Stimulated activated CD4-positive, alpha-beta T cell treated with anti-CD3 and anti-CD28 coated beads, Interleukin-15, amount 100 ng/mL, for 1 hour (primary cell): ENCODE measurements at places on chromosomes 1 and 21.

GRCh38 chr1:36529769-36530260, 47.1 kb upstream of the CSF3R start:
- no peak for DNase-seq

DNA sequence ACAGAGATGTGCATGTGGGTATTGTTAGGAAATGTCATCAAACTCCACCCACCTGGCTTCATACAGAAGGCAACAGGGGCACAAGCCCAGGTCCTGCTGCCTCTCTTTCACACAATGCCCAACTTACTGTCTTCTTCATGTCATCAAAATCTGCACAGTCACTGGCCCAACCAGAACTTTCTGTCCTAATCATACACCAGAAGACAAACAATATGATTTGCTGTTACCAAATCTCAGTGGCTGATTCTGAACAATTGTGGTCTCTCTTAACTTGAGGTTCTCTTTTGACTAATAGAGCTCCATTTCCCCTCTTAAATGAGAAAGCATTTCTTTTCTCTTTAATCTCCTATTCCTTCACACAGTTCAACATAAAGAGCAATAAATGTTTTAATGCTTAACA, 7.7 kb downstream of the HSD3B2 start:
- DNase-seq, result no peak

GRCh38 chr1:213122514-213122929, 71.5 kb downstream of the RPS6KC1 start:
- no peak for DNase-seq

- no peak for DNase-seq
These were observed 12.2 kb downstream of the TTC13 start for GRCh38 chr1:230966358-230966873.

DNA sequence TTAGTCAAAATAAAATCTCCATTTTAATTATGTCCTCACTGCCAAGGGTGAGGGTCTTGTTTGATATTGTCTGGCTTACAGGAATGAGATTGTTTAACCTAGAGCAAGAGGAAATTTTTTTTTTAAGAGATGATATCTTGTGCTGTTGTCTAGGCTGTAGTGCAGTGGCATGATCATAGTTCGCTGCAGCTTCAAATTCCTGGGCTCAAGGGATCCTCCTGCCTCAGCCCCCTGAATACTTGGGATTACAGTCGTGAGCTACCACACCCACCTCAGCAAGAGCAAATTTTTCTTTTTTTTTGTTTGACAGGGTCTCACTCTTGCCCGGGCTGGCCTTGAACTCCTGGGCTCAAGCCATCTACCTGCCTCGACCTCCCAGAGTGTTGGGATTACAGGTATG, 84.6 kb downstream of the DISP1 start:
- no peak for DNase-seq

- no peak for DNase-seq
These were observed 1.5 kb upstream of the NAV1 start for GRCh38 chr1:201537467-201537866.
